Caki2 (cell line): ENCODE measurements at places on chromosomes 12 and 14. TPM values are rescaled to one million over a fixed set of nuclear protein-coding genes. Genes with fewer than 3 reads are reported as not detected.

The GNB3 gene
- 0.14 and 0.46 TPM in 2 replicates for total RNA-seq

The CEP83 gene
- total RNA-seq, result 4.8 and 10.6 TPM in 2 replicates

The FGD4 gene
- 13.9 and 16.4 TPM in 2 replicates for total RNA-seq

The YEATS4 gene
- 99.7 and 114 TPM in 2 replicates for total RNA-seq

The CDC42BPB gene
- total RNA-seq, result 7.5 and 12.9 TPM in 2 replicates

The MEG3 gene
- total RNA-seq, result not detected in 2 replicates

The TAS2R13 gene
- not detected in 2 replicates for total RNA-seq

The TSPAN19 gene
- not detected in 2 replicates for total RNA-seq

The PRH2 gene
- not detected in 2 replicates for total RNA-seq

The CLEC1A gene
- not detected in 2 replicates for total RNA-seq

The IGFBP6 gene
- total RNA-seq, result 265 TPM in 2 replicates

The OASL gene
- total RNA-seq, result 28.3 and 30.3 TPM in 2 replicates

The GLS2 gene
- total RNA-seq, result not detected in 2 replicates

The DCN gene
- total RNA-seq, result not detected in 2 replicates

The ZNF891 gene
- total RNA-seq, result 0.52 and 0.98 TPM in 2 replicates

The TRMT5 gene
- 5.5 and 10.7 TPM in 2 replicates for total RNA-seq

The ADAM20 gene
- total RNA-seq, result 1.0 TPM in 1 of 2 replicates, not detected in the other

The FLRT2 gene
- under 0.01 and 0.07 TPM in 2 replicates for total RNA-seq

The FOXN4 gene
- not detected in 2 replicates for total RNA-seq

The TAPBPL gene
- 3.1 and 20.5 TPM in 2 replicates for total RNA-seq

The KIF26A gene
- total RNA-seq, result 0.32 TPM in 1 of 2 replicates, not detected in the other

The PROX2 gene
- not detected in 2 replicates for total RNA-seq

The NXPH4 gene
- 0.54 TPM in 1 of 2 replicates, not detected in the other for total RNA-seq

The BMP4 gene
- 0.98 and 21.2 TPM in 2 replicates for total RNA-seq

The PDE3A gene
- total RNA-seq, result 0.10 TPM in 1 of 2 replicates, not detected in the other

The TSHR gene
- 0.81 TPM in 1 of 2 replicates, not detected in the other for total RNA-seq

The MANSC4 gene
- total RNA-seq, result not detected in 2 replicates

The RPGRIP1 gene
- not detected in 2 replicates for total RNA-seq

The FGF23 gene
- not detected in 2 replicates for total RNA-seq

The ZCRB1 gene
- total RNA-seq, result 53.7 and 63.9 TPM in 2 replicates

The KRT82 gene
- not detected in 2 replicates for total RNA-seq

The BIN2 gene
- not detected in 2 replicates for total RNA-seq

The KRT79 gene
- total RNA-seq, result not detected in 2 replicates

The GLIPR1L1 gene
- not detected in 2 replicates for total RNA-seq

The RILPL2 gene
- 3.7 and 5.6 TPM in 2 replicates for total RNA-seq

The OVCH1 gene
- not detected in 2 replicates for total RNA-seq

The ADAM21 gene
- total RNA-seq, result not detected in 2 replicates

The RNF212B gene
- total RNA-seq, result not detected in 2 replicates
